ENCODE measurements at places on chromosomes 13 and 19. TPM values are rescaled to one million over a fixed set of nuclear protein-coding genes. Genes with fewer than 3 reads are reported as not detected.

DNA sequence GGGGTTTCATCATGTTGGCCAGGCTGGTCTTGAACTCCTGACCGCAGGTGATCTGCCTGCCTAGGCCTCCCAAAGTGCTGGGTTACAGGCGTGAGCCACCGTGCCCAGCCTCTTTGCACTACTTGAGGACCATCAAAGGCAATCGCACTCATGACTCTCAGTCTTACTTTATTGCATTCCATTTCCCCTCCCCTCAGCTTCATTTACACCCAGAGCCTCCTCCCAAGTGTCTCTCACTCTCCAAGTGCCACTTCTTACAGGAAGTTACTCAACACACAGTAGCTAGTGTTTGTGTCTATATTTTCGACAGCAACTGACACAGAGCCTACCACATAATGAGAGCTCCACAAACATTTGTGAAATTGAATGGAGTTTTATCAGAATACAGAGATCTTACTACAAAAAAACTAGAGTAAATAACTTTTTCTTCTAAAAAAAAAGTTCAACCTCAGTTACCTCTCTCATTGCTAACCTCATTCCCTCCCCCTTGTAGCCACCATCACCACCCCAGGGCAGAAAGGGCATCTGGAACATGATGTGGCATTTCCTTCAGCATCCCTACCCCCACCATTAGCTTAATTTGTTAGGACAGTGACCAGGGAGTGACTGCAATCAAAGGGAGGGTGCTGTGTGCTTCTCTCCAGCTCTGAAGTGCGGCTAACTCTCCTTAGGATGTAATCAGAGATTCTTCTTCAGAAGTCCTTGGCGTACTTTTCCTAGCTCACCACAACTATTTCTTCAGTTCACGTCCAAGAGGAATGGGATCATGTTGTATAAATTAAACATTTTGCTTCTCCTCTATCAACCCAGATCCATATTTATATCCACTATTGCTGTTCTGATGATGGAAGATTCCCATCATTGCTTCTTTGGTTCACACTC, 17.0 kb upstream of the RUBCNL start:
- no peak for DNase-seq

GRCh38 chr19:33362508-33363228, 10.8 kb upstream of the CEBPG start:
- DNase-seq = no peak

DNA sequence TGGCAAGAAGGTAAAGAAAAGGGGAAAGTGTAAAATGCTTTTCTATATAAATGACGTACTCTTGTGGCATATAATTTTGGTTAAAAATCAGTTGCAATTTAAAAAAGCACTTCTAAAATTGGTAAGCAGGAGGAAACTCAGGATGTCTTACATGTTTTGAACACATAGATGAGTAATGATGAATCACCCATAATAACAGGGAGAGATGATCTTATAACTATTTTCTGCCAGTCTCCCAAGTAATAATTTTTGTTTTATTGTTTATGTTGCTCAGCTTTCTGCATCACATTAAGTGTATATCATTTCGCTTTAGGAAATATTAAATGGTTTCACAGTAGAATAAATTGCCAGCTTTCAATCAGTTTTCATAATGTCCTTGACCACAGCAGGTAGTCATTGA, 1430.7 kb upstream of the PCDH20 start:
- DNase-seq = no peak

DNA sequence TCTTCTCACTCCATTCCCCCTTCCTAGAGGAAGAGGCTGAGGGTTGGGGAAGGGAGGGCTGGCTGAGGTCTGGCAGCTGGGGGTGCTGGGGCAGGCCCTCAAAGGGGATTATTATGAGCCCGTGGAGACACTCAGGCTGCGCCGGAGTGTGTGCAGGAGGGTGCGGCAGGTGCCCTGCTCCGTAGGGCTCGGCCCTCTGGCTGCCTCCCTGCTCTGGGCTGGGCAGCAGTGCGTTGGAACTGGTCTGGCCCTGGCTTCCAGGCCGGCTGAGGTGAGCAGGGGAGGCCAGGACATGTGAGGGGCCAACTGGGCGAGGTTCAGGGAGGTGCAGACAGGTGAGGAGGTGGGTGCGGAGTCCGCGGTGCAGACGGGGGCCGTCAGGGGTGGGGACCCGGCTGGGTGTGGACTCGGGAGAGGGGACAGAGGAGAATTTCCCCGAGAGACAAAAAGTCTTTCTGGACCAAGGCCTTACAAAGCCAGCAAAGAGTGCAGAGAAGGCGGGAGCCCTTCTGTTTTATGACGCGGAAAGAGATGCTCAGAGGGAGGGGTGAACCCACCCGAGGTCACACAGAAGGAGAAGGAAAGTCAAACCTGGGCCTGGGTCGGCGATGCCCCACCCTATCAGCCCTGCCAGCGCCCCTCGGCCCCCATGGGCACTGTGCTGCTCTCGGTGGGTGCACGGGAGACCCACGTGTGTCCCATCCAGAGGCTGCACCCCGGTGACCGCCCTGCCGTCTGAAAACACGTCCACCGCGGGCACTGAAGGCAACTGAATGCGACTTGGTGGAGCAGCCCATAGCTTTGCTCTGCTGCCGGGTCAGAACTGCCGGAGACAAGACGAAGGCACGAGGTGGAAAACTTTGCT, 31.0 kb downstream of the PIP5K1C start:
- no peak for DNase-seq

GRCh38 chr19:38078302-38078930, 145.6 kb downstream of the DPF1 start:
- no peak for DNase-seq

GRCh38 chr19:49229416-49229815, 71.8 kb downstream of the TRPM4 start:
- DNase-seq = no peak

DNA sequence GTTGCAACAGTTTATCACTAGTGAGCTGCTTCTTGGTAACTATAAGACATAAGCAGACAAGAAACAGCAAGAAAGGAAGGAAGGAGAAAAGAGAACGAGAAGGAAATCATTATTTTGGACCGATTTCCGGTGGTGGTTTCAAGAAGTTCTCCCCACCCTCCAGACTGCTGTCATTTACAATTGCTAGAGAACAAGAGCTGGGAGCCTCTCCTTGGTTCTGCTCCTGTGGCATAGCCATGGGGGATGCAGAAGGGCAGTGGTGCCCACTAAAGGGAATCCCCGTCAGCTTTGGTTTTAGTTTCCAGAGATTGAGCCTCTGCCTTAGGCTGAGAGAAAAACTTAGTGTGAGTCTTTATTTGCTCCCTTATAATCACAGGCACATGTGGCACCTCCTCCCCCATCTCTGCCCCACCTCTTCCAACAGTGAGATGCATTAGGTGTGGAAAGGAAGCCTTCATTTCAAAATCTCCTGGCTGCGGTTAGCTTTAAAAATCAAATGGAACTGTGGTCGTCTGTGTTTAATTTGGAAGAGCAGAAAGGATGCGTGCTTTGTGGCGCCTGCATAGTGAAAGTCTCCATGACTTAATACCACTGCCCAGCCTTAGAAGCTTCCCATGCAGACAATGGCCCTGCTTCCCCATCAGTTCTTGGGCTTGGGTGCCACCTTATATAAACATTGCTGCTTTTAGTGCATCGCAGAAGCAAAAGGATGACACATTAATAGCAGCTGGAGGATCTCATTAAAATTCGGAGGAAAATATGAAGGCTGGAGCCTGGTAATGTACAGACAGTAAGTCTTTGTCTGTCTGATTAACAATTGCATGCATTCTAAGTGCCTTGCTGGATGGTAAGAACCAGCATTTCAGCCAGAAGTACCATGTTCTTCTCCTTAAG, 25.0 kb downstream of the LRCH1 start:
- no peak for DNase-seq

DNA sequence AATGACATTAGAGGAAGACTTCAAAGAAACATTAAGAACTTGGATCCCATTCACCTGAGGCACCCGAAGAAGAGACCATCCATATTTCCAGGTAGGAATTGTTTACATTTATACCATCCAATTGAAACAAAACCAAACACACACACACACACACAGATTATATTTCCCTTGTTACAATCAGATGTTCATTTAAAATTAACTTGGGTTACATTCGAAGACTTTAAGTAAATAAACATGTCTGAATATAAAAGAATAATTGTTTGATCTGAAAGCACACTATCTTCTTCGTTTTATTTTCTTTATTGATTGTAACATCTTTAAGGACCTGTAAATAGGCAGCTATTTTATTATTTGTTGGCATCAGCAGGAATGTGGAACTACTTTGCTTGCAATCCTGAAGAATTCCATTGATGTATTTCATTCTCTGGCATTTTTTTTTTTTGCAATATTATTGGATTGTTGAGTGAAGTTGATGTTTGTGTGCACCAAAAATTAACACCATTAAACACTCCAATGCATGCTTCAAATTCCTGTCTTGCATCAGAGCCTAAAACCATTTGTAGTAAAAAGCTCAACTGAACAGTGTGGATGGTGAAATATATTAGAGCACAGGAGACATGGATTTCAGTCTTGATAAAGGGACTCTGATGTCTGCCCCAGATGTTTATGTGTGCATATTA, 85.3 kb upstream of the FRY start:
- DNase-seq = no peak

GRCh38 chr13:110525328-110526319, 35.9 kb downstream of the RAB20 start:
- no peak for DNase-seq

GRCh38 chr13:84812789-84813188, 930.5 kb upstream of the SLITRK1 start:
- DNase-seq = no peak

GRCh38 chr19:9149997-9150396, 9.8 kb downstream of the ZNF317 start:
- DNase-seq = no peak

- no peak for DNase-seq
These were observed 58.7 kb downstream of the ITGBL1 start for GRCh38 chr13:101511161-101511560.

GRCh38 chr13:23434491-23434890, 989 bp upstream of the SACS start:
- no peak for DNase-seq

GRCh38 chr19:7845390-7846154, 15.6 kb downstream of the EVI5L start:
- peak; percentile 58 for DNase-seq

- no peak for DNase-seq
These were observed 100.7 kb upstream of the MCF2L start for GRCh38 chr13:112868308-112868707.

- DNase-seq = no peak
These were observed 1.3 kb downstream of the ZNF433 start for GRCh38 chr19:12034198-12034597.

- DNase-seq = no peak
These were observed 39.8 kb downstream of the TNFRSF19 start for GRCh38 chr13:23609874-23610576.

- no peak for DNase-seq
These were observed 1.2 kb upstream of the DPY19L3 start for GRCh38 chr19:32404213-32404932.

DNA sequence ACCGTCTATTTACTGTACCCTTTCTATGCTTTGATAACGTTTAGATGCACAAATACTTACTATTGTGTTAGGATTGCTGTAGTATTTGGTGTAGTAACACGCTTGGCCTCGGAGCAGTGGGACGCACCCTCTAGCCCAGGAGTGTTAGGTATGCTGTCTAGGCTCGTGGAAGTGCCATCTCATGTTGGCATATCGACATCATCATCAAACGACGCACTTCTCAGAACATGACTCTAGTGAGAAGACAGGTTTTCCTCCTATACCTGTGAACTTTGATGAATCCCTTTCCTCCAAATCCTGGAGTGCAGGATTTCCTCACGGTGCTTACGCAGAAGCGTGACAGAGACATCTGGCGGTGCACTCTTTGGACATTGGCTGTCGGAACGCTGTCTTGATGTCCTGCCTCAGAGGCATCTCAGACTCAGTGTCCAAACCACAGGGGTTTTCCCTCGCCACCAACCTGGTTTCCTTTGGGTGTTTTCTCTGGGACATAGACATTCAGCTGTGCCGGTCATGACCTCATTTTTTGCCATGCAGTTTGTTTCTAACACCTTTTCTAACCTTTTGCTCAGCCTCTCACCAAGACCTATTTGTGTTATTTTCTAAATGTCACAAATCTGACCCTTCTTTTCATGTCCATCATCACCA, 6.3 kb downstream of the SNRNP70 start:
- DNase-seq = no peak

GRCh38 chr19:13207237-13207845, 57.1 kb downstream of the IER2 start:
- DNase-seq = no peak

GRCh38 chr19:18418483-18419194, 559 bp upstream of the SSBP4 start:
- no peak for DNase-seq

GRCh38 chr13:59829690-59830089, 334.0 kb downstream of the DIAPH3 start:
- DNase-seq = no peak

- DNase-seq = no peak
These were observed 6.2 kb downstream of the GPR4 start for GRCh38 chr19:45595814-45596213.

DNA sequence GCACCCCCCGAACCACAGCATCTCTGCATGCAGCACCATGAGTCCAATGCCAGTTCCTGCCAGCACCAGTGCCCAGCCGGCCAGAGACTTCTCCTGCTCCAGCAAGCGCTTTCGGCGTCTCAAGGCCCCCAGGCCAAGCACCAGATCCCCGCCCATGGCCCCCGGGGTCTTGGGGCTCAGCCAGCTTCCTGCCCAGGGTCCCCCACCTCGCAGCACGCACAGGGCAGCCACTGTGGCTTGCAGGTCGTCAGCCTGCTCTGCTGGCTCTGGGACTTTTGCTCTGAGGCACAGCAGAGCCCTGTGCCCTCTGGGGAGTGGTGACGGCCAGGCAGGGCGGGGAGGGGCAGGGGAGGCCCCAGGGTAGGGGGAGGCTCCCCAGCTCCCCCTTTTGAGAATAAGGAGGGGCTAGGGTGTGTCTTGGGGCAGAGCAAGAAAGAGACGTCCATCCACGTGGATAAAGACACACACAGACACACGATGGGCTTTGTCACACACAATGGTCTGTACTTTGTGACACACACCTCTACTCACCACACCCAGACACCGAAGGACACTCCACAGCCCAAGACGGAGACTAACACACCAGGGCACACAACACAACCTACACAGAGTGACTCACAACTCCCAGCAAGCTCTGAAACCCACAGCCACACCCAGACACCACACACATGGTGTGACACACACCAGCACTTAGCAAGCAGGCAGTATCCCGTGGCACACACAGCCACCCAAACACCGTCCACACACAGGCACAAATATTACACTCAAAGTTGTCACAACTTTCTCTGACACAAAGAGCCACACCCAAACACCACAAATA, at the start of gene KCNN4:
KCNN4 (minus strand) TSS at position 268 of the 820 bp plus-strand sequence; CDS start at position 156, 112 bp downstream.
- no peak for DNase-seq

Gene UBE2L5
- 0.28 TPM for polyA plus RNA-seq

Gene DACT3
- polyA plus RNA-seq = 42.1 TPM

Gene PPP1R12C
- polyA plus RNA-seq = 61.5 TPM

Gene CERS1
- 3.7 TPM for polyA plus RNA-seq

Gene WASF3
- polyA plus RNA-seq = 21.2 TPM

Gene ACP5
- polyA plus RNA-seq = 2.4 TPM

Gene CACNG7
- polyA plus RNA-seq = not detected

Gene CASP14
- polyA plus RNA-seq = not detected

Gene PPM1N
- polyA plus RNA-seq = 0.60 TPM

Gene SLC25A41
- 1.7 TPM for polyA plus RNA-seq

Gene SLC10A2
- polyA plus RNA-seq = 15.0 TPM

Gene CERS4
- polyA plus RNA-seq = 55.1 TPM

Data from left lung (tissue), 14 donors.